ENCODE measurements at places on chromosomes 1 and 21.

- DNase-seq = no peak
Measured at GRCh38 chr1:152997901-152998300, 3.6 kb upstream of the SPRR3 start.

- DNase-seq = no peak
Measured at GRCh38 chr1:115630342-115630741, 11.4 kb upstream of the VANGL1 start.

DNA sequence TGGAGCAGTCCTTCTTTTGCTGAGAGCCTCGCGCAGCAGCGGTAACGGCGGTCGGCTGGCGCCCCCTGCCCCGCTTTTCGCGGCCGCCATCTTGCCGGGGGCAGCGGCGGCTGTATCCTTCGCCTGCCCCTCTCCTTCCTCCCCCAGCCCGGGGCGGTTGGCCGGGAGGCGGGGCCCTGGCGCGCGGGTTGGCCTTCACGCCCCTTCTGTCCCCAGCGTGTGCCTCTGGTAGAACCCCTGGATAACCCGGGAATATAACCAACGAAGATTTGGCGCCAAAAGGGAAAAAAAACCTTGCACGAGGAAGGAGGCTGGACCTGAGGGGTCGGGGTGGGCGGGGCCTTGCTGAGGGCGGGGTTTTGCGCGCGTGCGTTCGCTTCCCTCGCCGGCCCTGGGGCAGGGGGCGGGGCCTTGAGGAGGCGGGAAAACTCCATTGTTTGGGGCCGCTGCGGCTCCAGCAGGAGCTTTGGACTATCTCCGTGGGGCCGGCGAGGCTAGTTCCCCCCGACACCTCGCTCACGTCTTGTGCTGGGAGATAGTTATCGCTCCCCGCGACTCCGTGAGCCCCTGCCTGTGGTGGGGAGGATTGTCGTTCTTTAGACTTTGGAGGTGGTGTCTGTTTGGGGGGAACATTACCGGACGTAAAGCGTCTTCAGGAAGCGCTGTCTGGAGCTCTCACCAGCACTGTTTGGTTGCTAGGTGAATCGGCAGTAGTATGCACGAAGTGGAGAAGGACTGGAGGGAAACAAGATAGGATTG lies 689 bp downstream of the NASP start:
- peak; percentile 74 for DNase-seq

DNA sequence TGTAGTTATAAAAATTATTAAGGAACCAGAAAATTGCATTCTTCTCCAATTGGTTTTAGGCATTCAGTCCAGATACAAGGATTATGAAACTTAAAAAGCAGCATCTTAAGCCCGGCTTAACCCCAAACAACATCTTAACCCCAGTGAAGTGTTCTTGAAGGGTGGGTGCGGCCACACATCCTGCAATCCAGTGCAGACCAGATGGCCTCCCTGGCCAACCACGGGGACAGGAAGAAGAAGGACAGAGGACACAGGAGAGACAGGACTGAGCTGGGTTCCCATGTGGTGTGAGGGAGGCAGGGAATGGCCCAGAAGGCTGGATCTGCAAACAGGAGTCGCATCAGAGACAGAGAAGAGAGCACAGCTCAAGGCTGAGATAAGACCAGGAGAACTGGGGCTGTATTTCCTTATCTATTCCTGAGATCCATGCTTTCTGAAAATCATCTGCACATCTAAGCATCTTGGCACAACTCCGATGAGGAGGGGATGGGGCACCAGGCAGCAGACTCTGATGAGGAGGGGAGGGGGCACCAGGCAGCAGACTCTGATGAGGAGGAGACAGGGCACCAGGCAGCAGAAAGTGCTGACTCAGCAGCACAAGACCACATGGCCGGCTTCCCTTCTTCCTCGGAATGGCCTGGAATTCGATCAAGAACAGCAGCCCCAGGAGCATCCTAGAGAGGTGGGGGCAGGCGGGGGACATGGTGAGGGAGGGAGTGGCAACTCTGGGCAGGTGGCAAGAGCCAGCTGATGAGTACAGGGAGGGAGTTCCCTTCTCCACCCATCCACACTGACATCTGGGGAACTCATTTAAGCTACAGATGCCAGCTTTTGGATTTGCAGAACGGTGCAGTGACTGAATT lies 26.6 kb downstream of the ABCG1 start:
- no peak for DNase-seq

DNA sequence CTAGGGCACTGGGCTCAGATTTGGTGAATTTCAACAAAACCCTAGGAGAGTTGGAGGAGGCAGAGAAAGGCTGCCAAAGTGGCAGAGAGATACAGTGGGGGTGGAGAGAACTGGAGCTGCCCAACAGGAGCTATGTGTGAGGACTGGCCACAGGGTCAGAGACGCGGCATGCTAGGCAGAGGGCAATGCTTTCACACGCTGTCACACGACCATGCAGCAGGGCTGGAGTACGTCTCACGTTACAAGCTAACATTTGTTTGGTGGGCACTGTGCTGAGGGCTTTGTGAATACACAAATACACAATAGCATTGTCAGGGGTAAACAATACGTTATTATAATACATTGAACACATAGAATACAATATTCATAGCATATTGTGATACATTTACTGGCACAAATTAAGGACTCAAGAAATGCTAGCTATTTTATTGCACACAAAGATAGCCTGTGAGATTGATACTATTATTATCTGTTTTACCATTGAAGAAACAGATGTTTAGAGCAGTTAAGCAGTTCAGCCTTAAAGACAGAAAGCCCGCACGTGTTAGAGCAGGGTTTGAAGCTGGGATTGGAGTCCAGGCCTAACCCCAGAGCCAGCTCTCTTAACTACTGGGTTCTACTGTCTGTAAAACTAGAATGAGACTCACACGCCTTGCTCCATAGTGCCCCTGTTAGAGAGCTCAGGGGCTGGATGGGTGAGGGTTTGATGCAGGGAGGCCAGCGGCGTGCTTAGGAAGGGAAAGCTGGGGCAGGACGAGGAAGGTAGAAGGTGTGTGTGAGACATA lies 4.5 kb downstream of the RAB7B start:
- no peak for DNase-seq

DNA sequence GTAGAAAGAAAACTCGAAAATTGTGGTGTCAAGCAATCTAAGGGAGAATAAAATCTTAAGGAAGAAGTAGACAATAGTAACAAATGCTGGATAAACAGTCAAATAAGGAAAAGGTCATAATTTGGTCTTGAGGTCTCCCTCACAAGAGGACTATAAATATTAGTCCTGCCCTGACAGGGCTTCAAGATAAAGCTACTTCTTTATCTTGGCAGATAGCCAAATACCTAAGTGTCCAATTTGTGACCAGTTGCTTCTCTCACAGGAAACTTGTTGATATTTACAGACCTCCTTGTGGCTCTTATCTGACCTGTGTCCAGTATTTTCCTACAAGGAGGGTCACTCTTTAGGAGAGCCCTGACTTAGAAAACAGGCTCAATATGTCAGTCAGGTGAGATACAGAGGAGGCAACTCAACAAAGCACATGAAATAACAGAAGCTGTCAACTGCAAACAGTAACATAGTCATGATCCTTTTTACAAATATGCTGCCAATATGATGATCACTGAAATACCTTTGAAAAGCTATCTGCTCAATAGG lies 88.8 kb downstream of the TNNI3K start:
- DNase-seq = no peak

DNA sequence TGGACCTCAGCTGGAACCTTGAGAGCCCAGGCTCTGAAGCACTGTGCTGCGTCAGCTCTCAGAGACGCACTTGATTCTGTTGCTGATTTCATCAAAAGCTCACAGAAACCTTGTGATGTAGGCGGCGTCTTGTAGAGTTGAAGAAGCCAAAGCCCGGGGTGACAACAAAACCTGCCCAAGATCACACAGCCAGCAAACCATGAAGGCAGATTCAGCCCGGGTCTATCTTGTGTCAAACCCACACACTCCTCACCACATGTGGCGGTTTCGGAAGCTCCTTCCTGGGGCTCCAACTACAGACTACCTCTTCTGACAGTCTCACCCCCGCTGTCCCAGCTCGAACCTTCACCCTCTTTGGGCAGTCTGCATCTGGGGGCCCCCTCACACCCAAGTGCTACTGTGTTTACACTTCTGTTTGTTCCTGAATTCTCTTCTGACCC lies 50.4 kb downstream of the TENT5C start:
- peak; percentile 32 for DNase-seq

- DNase-seq = no peak
Measured at GRCh38 chr1:226135059-226135651, 51.4 kb downstream of the ACBD3 start.

DNA sequence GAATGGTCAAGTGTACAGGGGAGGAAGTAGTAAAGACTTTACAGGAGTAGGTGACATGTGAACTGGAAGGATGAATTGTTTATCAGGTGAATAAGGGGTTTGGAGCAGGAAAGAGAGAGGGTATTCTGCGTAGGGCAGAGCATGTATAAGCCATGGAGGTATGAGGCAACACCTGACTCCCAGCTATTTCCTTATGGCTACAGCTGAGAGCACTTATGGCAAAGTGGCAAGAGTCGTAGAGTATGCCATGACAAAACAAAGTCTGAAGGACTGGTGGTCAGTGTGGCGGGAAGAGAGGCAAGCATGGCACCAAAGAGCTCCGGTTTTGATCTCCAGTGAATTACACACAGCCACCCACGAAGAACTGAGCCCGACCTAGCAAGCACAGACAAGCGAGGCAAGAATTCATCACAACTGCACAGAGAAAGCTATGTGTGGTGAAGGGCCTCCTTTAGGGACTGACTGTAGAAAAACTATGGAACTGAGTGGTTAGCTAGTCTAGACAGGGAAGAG lies 9.0 kb upstream of the ELOVL1 start:
- no peak for DNase-seq

- DNase-seq = no peak
Measured at GRCh38 chr1:84247425-84248220, 53.9 kb upstream of the SAMD13 start.

GRCh38 chr1:64263335-64263734 lies 59.9 kb downstream of the UBE2U start:
- DNase-seq = no peak

- no peak for DNase-seq
Measured at GRCh38 chr21:44345495-44345894, 6.3 kb upstream of the CFAP410 start.

DNA sequence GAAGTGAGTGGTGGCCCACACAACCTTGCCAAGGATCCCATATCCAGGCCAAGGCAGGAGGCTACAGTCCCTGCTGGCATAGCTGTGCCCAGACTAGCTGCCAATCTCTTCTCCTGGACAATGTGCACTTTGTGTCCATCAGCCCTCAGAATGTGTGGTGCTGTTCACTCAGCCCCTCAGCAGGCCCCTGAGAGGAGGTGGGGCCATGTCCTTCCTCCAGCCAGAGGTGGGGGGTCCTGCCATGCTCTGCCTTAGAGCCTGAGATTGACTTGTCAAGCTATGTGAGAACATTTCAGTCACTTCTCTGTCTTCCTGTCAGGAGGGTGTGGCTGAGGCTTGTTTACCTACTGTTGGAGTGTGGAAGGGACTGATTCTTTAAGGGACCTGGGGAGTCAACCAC lies 1.4 kb downstream of the NCF2 start:
- DNase-seq = no peak

- DNase-seq = no peak
Measured at GRCh38 chr1:19644681-19645410, 735 bp downstream of the NBL1 start.

- no peak for DNase-seq
Measured at GRCh38 chr1:93108335-93108734, 29.3 kb downstream of the MTF2 start.

- DNase-seq = no peak
Measured at GRCh38 chr21:39663066-39663465, 50.3 kb downstream of the B3GALT5 start.

- DNase-seq = no peak
Measured at GRCh38 chr1:223364685-223365382, 858 bp upstream of the SUSD4 start.

DNA sequence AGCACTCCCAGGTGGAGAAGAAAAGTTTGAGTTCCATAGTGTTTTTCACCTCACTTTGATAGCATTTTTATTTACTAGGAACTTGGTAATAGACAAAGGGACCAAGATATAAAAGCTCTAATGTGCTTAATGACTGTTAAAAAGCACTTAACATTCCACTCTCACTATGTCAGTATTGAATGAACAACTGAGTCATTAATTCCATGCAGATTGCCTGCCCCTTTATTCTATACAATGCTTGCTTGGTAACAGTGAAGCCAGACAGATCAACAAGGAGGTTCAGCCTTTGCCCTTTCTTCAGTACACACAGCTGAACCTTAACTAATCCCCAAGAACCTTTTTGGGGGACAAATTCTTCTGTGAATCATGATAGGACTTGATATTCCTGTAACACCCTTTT lies 425.5 kb downstream of the NUF2 start:
- DNase-seq = no peak

GRCh38 chr1:1038694-1039093 lies 18.8 kb downstream of the AGRN start:
- no peak for DNase-seq

DNA sequence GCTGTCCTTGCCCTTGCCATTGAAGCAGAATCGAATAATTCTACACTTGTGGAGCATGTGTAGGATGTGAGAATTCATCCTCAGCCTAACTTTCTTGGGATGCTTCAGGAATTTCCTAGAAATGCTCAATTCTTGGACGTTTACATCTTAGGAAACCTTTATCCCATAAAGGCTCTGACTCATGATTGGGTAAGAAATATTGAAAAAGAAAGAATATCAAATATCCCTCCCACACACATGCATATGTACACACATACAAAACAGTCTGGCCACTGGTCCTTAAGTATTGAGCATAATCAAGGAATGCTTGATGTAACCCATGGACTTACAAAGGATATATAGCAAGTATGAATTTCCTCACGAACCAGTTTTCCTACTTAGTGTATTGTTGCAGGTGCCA lies 83.9 kb upstream of the IPO9 start:
- no peak for DNase-seq

DNA sequence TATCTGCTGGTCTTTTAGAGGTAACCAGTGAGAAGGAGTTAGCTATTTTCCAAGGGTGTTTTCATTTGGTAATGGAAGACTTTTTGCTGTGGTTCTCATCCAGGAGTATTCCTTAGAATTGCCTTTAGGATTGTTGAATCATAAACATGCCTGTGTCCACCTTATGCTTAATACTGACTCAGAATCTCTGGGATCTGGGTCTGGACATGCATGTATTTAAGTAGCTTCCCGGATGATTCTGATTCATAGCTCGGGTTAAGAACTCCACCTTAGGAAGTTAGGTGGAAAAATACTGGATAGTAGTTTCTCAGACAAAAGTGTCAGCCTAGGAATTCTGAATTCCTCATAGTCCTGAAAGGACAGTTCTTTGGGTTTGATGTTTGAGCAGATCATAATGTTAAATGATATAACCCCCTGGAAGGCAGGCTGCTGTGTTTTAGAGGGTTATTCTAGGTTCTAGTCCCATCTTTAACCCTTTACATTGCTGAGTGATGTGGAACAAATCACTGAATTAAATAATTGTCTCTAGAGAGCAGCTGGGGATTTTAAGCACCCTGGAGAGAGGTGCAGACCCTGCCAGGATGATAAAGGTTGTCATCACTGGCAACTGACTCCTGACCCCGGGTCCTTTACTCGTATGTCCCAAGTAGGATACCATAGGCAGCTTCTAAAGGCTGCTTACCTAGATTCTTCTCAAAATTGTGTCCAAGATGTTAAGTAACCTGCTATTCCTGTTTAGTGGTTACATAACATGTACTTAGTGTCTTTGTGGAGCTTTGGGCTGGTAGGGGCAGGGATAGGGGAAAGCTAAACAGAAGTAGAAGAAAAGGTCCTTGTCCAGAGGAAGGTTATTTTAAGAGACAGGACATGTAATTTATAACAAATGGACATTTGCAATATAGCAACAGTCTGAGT lies 14.5 kb upstream of the C4BPB start:
- no peak for DNase-seq

- no peak for DNase-seq
Measured at GRCh38 chr1:198125995-198126735, 30.6 kb upstream of the NEK7 start.
